ENCODE measurements at places on chromosomes 12 and 14.
A peak's percentile ranks its signal among the peaks of the same experiment; 100 is the strongest.

GRCh38 chr12:71780237-71780822 is 25.7 kb downstream of the RAB21 start:
- H3K27me3 ChIP-seq = no peaks in the 10 kb centered on the region
- DNase-seq = peak; percentile 80
- H3K4me1 ChIP-seq = peaks cover 3% of the 10 kb centered on the region
- no peak overlapping the region for H3K4me3 ChIP-seq
- peaks cover 16% of the 10 kb centered on the region for H3K36me3 ChIP-seq
- H3K27ac ChIP-seq = no peak overlapping the region

DNA sequence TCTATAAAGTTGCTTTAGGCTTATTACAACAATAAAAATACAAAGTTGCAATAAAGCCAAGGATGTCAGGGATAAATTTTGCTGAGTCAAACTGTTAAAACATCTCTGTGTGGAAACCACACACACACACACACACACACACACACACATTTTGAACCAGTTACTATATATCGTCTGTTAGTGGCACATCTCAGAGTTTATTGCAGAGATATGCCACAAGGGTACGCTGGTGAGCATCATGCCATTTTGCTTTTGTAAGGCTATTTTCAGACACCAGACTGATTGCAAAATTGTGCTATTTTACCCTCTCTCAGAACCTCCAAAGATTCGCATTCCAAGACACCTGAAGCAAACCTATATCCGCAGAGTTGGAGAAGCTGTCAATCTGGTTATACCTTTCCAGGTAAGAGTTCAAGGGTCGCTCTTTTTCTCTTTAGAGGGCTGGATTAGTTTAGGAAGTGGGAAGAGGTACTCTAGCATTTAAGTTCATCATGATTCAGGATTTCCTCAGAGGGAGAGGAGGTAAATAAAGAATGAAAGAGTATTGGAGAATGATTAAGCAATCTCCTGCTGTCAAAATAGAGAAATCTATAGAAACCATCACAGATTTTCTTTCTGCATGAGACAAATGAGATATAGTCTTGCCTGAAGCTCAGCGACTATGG is 27.3 kb upstream of the CHPT1 start:
- DNase-seq = peak; percentile 73
- no peak overlapping the region for H3K27ac ChIP-seq
- peaks cover 11% of the 10 kb centered on the region for H3K27me3 ChIP-seq
- no peaks in the 10 kb centered on the region for H3K36me3 ChIP-seq
- H3K4me1 ChIP-seq = peaks cover 15% of the 10 kb centered on the region

DNA sequence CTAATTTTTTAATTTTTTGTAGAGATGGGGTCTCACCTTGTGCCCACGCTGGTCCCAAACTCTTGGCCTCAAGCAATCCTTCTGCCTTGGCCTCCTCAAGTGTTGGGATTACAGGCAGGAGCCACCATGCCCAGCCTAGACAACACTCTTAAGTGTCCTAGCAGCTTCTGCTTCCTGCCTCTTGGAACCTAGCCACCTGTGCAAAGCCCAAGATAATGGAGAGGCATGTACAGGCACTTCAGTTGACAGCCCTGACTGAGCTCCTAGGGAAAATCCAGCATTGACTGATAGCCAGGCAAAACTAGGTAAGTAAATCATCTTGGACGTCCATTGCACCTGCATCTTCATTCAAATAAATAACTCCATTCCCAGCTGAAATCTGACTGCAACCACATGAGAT is 15.5 kb downstream of the COX14 start:
- H3K4me1 ChIP-seq = peaks cover 10% of the 10 kb centered on the region
- no peaks in the 10 kb centered on the region for H3K27me3 ChIP-seq
- DNase-seq = no peak
- no peak overlapping the region for H3K27ac ChIP-seq
- no peak overlapping the region for H3K4me3 ChIP-seq
- peaks cover 38% of the 10 kb centered on the region for H3K36me3 ChIP-seq

DNA sequence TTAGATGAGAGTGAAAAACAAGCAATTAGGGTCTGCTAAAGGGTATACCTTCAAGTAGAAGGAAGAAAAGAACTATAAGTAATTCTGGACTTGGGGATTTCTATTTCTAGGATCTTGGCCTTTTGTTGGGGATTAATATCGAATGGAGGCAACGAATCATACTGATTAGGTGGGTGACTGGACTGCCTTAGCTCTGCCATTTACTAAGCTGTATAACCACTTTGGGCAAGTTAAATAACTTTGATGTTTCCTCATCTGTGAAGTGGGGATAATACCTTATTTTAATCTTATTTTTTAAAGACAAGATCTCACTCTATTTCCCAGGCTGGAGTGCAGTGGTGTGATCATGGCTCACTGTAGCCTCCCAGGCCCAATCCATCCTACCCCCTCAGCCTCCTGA is 6.6 kb downstream of the IKBIP start:
- H3K27me3 ChIP-seq = no peaks in the 10 kb centered on the region
- no peak for DNase-seq
- H3K4me3 ChIP-seq = no peak overlapping the region
- peak overlapping the region; percentile 42 for H3K27ac ChIP-seq

GRCh38 chr14:64639340-64639821 is 64.8 kb upstream of the PLEKHG3 start:
- DNase-seq = no peak
- no peaks in the 10 kb centered on the region for H3K36me3 ChIP-seq
- peaks cover 25% of the 10 kb centered on the region for H3K27me3 ChIP-seq
- H3K27ac ChIP-seq = no peak overlapping the region
- H3K4me1 ChIP-seq = peaks cover 4% of the 10 kb centered on the region

DNA sequence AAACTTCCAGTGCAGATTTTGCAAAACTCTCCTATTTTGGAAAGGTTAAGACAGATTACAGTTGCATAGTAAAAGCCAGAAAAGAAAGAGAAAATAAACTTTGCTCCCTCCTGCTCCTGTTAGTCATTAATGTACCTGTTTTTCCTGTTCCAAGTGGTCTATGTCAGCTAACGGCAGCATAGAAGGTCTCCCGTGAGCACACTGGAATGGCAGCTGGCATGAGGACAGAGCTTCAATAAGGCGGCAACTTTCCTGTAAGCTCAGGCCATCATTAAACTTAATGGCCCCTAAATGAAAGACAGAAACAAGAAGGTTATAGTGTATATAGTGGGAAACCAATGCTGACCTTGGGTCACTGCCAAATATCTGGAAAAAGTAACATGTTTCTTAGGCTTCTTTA is 16.0 kb downstream of the EIF2B2 start:
- H3K27me3 ChIP-seq = no peaks in the 10 kb centered on the region
- no peak overlapping the region for H3K4me3 ChIP-seq
- no peaks in the 10 kb centered on the region for H3K4me1 ChIP-seq
- no peak for DNase-seq
- H3K27ac ChIP-seq = no peak overlapping the region

DNA sequence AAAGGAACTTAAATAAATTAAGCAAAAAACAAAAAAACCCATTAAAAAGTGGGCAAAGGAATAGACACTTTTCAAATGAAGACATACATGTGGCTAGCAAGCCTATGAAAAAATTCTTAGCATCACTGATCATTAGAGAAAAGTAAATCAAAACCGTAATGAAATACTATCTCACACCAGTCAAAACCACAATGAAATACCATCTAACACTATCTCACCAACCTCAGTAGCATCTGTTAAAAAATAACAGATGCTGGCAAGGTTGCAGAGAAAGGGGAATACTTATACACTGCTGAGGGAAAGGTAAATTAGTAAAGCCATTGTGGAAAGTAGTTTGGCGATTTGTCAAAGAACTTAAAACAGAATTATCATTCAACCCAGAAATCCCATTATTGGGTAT is 381.1 kb downstream of the FLRT2 start:
- H3K4me1 ChIP-seq = no peaks in the 10 kb centered on the region
- no peak overlapping the region for H3K4me3 ChIP-seq
- H3K27ac ChIP-seq = no peak overlapping the region
- no peak for DNase-seq

DNA sequence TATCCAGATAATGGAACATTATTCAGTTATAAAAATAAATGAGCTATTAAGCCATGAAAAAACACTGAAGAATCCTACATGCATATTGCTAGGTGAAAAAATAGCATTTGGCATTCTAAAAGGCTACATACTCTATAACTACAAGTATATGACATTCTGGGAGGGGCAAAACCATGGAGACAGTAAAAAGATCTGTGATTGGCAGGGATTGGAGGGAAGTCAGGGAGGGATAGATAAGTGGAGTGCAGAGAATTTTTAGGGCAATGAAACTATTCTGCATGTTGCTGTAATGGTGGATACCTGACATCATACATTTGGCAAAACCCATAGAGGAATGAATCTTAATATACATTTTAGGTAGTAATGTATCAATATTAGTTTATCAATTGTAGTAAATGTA is 63.1 kb upstream of the SLC38A2 start:
- no peak overlapping the region for H3K4me3 ChIP-seq
- H3K36me3 ChIP-seq = peaks cover 5% of the 10 kb centered on the region

DNA sequence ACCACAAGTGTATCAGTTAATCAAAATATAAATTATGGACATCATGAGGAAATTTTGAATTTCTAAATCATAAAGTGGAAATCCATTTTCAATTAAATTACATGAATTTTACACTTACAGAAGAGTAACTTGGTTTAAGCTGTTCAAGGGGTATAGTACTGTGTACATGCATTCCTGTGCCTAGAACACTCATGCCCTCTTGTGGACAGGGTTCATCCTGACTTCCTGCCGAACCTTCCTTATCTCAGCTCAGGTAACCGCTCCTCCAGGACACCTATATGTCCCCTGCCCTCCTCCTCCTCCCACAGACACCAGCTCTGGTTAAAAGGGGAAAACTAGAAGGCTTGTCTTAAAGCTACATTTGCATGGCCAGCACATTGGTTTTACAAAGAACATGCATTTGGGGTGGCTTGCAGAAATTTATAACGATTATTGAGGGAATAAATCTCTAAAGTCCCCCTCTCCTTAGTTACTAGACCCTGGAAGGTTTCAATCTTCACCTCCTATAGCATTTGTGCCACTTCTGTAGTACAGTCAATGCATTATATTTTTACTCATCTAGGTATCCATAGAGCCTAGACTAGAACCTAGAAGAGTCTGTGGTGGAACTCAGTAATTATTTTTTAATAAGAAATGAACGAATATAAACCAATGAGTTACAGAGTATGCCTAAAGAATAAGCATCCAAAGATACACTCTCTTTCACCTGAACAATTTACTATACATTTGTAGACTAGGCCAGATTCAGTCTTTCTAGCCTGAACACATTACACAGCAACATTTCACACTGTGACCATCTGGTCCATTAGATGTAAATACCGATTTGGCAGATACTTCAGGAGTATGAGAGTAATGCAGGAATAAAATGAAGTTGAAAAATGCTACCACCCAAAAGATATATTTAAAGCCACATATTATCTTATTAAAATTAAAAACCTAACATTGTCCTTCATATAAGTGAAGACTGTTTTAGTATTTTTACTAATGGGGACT is 345.6 kb downstream of the PAWR start:
- no peaks in the 10 kb centered on the region for H3K27me3 ChIP-seq
- no peaks in the 10 kb centered on the region for H3K4me1 ChIP-seq

GRCh38 chr14:102495491-102496330 is 13.9 kb downstream of the ANKRD9 start:
- H3K36me3 ChIP-seq = no peaks in the 10 kb centered on the region
- no peaks in the 10 kb centered on the region for H3K27me3 ChIP-seq
- H3K4me1 ChIP-seq = peaks cover 9% of the 10 kb centered on the region
- DNase-seq = no peak

GRCh38 chr12:3728686-3729085 is 24.2 kb downstream of the CRACR2A start:
- H3K4me1 ChIP-seq = peaks cover 35% of the 10 kb centered on the region
- peak overlapping the region; percentile 93 for H3K27ac ChIP-seq
- DNase-seq = peak; percentile 77
- H3K4me3 ChIP-seq = peak overlapping the region; percentile 43

GRCh38 chr12:121992059-121992879 is 29.4 kb upstream of the BCL7A start:
- H3K4me3 ChIP-seq = peak overlapping the region; percentile 64
- H3K27ac ChIP-seq = peak overlapping the region; percentile 88
- peak; percentile 84 for DNase-seq
- no peaks in the 10 kb centered on the region for H3K36me3 ChIP-seq
- peaks cover 10% of the 10 kb centered on the region for H3K4me1 ChIP-seq

GRCh38 chr14:64574371-64575107 is 24.8 kb downstream of the PPP1R36 start:
- H3K36me3 ChIP-seq = no peaks in the 10 kb centered on the region
- no peaks in the 10 kb centered on the region for H3K4me1 ChIP-seq
- H3K27me3 ChIP-seq = peaks cover 7% of the 10 kb centered on the region
- DNase-seq = no peak
- H3K4me3 ChIP-seq = no peak overlapping the region

DNA sequence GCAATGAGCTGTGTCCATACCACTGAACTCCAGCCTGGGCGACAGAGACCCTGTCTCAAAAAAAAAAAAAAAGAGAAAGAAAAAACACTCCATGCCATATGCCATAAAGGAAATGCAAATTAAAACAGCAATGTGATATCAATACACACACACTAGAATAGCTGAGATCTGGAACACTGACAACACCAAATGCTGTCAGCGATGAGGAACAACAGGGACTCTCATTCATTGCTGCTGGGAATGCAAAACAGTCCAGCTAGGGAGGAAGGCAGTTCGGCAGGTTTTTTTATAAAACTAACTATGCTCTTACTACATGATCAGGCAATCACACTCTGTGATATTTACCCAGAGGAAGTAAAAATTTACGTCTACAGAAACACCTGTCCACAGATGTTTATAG is 3.4 kb upstream of the ABCB9 start:
- no peak for DNase-seq
- peaks cover 12% of the 10 kb centered on the region for H3K4me1 ChIP-seq
- H3K27ac ChIP-seq = no peak overlapping the region
- no peaks in the 10 kb centered on the region for H3K27me3 ChIP-seq
- H3K36me3 ChIP-seq = peaks cover 2% of the 10 kb centered on the region

DNA sequence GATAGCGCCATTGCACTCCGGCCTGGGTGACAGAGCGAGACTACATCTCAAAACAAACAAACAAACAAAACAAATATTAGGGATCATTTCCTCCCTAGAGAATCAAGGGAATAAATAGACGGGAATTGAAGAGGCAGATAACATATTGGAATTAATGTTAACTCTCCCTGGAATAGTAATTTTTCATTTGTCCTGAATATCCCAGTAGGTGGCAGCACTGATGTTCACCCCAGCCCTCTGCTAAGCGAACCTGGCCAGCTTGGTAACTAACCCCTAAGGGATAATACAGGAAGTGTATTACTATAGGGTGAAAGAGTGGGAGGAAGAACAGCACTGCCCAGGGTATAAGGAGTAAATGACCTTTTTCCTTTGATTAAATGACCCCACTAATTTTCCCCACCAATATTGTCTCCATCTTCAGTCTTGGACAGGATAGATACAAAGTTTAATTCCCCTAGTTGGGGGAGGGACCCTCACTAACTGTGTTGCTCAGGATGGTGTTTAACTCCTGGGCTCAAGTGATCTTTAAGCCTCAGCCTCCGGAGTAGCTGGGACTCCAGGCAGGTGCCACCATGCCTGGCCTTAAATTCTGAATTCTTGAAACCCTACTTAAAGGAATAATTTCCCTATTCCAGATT is 40.5 kb downstream of the SLC2A14 start:
- H3K4me3 ChIP-seq = no peak overlapping the region
- DNase-seq = peak; percentile 76
- H3K4me1 ChIP-seq = peaks cover 3% of the 10 kb centered on the region
- peaks cover 8% of the 10 kb centered on the region for H3K27me3 ChIP-seq
- no peaks in the 10 kb centered on the region for H3K36me3 ChIP-seq

- no peak overlapping the region for H3K27ac ChIP-seq
- DNase-seq = no peak
- no peaks in the 10 kb centered on the region for H3K27me3 ChIP-seq
- H3K4me1 ChIP-seq = no peaks in the 10 kb centered on the region
These were observed 73.4 kb downstream of the KIF26A start for GRCh38 chr14:104211741-104212140.
